ENCODE measurements at places on chromosomes 2 and 18.

DNA sequence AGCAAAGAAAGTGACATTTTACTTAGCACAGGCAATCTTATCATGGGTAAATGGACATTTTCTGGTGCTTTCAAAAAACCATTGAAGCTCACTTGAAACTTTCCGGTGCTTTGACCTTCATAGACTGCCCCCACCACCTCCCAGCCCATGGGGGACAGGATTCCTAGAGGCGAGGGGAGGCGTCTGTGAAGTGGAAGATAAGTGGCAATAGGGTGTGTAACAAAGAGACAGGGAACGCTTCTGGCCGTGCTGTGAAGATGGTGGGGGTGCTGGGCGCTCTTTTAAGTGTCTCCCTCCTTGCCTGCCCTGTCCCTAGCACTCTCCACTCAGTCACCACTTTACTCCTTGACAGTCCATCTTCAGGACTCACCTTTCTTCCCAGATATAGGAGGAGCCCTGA is 23.4 kb upstream of the GMPPA start:
- DNase-seq = no peak

DNA sequence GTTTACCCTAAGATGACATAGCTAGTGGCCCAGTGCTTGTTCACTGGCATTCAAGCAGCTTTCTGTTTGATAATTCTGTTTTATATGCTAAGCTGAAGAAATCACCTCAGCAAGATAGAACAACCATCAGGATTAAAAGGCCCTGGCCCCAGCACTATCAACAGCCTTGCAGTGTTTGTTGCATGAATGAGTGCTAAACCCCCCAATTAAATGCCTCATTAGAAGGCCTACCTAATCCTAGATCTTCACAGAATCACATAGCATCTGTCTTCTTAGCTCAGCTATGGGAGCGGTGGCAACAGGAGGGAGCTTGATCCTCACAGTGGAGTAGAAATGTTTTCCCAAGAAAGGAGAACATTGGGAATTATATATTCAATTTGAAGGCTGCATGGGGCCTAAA is 194.1 kb upstream of the HNMT start:
- DNase-seq = no peak

- no peak for DNase-seq
These were observed 211.0 kb downstream of the NEDD4L start for GRCh38 chr18:58254873-58255511.

GRCh38 chr18:57209713-57210106 is 62.8 kb downstream of the BOD1L2 start:
- DNase-seq = no peak

- no peak for DNase-seq
These were observed 92.3 kb downstream of the COPS8 start for GRCh38 chr2:237177986-237178385.

DNA sequence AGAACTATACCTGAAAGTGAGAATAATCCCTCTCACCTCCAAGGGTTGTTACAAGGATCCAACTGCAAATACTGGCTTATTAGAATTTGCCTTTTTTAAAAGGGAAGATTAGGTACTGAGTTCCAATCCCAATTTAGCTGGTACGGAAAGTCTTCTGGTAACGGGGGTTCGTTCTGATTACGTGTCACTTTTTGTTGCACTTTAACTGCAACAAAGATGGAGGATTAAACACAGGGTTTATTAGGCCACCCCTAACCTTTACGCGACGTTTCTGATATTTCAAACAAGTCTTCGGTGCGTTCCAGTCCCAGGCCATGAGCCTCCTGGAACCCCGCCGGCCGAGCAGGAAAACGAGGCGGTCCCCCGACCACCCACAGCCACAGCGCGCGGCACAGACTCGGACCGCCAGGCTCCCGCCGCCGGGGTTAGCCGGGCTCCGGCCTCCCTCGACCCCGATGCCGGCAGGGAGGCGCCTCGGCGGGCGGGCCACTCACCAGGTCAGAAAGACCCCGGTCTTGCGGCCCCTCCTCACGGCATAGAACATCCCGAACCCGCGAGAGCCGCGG is 411 bp downstream of the RNASEH1 start:
- DNase-seq = no peak

DNA sequence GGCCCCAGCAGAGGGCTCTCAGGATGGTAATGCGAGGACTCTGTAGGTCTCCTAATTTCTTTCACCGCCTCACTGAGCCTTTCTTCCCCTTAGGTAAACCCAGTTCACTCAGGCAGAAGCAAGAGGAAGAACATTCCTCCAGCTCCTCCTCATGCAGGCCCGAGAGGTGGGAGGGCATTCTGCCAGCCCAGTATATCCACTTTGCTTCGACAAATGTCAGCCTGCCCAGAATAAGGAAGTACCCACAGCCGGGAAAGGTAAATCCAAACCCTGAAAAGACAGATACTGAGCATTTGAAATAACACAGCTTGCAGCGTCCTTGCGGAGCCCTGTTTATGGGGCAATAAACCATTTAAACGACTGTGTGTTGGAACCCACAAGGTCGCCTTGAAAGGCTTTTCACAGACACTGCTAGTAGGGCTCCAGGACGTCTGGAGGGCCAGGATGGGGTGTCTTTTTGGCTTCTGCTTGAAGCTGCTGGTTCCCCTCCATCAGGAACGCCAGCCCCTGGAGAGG is 63.0 kb upstream of the STPG4 start:
- DNase-seq = no peak

GRCh38 chr2:67453310-67453709 is 56.2 kb downstream of the ETAA1 start:
- no peak for DNase-seq

GRCh38 chr18:12531749-12532148 is 124.0 kb downstream of the PRELID3A start:
- DNase-seq = no peak

- peak; percentile 28 for DNase-seq
These were observed 633 bp downstream of the MALT1 start for GRCh38 chr18:58671632-58672564.

DNA sequence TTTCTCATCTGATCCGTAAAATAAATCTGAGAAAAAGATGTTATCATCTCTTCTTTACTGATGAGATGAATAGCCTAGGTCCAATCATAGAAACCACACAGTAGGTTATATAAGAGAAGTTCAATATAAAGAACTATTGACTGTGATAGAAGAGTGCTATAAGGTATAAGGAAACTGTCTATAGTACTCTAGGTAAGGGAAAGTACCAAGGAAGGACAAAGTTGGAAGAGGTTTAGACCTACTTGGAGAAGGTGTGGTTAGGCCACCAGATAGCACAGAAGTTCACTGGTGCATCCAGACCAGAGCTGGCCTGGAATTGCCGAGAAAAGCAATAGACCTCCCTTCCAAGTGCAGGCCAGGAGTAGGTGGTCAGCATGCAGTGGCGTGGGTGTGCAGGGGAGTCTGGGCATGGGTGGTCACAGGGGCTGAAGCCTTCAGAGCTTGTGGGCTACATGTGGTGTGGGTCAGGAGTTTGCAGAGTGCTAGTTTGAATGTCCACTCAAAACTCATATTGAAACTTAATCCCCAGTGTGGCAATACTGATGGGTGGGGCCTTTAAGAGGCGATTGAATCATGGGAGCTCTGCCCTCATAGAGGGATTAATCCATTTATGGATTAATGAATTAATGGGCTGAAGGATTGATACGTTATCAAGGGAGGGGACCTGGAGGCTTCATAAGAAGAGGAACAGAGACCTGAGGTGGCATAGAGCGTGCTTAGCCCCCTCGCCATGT is 86.3 kb downstream of the ALPK2 start:
- no peak for DNase-seq

GRCh38 chr2:117774716-117775115 is 39.8 kb upstream of the DDX18 start:
- DNase-seq = no peak

- no peak for DNase-seq
These were observed 913 bp downstream of the RNF152 start for GRCh38 chr18:61891894-61892293.

DNA sequence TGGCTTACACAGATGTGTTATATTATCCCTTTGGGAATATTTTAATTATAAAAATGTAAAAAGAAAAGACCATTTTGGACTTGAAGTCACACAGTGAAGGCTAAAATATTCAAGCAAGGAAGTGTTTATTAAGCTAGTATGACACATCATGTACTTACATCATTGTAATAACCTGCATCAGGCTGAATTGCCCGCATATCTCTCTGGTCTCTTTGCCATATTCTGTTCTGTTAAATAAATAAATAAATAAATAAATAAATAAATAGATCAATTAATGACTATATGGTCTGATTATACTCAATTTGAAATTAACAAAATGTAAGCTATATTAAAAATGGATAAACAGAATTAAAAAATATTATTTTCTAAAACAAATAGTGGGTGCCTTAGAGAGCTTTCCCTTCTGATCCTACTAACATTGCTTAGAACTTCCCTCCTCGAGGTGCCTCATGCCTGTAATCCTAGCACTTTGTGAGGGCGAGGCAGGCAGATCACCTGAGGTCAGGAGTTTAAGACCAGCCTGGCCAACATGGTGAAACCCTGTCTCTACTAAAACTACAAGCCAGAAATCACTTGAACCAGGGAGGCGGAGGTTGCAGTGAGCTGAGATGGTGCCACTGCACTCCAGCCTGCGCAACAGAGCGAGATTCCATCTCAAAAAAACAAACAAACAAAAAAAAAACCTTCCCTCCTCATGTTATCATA is 42.0 kb downstream of the WDR33 start:
- DNase-seq = no peak

DNA sequence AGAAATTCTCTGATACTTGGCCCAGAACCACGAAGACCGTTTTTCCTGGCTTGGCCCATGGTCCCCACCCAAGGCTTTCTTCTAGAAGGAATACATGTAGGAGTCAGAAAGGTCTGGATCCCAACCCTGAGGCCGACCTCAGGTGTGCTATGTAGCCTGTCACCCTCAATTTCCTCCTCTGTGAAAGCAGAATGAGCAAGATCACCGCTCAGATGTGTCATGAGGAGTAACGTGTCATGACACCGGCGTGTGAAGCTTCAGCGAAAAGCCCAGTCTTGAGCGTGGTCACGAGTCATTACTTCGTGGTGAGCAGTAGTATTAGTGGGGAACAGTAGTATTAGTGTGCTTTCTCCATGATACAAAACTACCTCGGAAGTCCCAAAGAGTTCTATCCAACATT is 103.4 kb downstream of the ALPK2 start:
- DNase-seq = no peak

DNA sequence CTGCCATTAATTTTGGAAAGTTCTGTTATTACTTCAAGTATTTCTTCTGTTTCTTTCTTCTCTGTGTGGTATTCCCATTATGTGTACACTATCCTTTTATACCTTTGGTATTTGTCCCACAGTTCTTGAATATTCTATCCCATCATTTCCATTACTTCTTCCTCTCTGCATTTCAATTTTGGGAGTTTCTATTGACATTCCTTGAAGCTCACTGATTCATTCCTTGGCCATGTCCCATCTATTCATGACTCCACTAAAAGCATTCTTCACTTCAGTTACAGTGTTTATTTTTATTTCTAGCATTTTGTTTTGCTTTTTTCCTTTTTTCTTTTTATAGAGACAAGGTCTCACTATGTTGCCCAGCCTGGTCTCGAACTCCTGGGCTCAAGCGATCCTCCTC is 30.3 kb downstream of the PROC start:
- DNase-seq = no peak

- no peak for DNase-seq
These were observed 25.0 kb downstream of the MPPE1 start for GRCh38 chr18:11883153-11883552.

- DNase-seq = no peak
These were observed 5.4 kb upstream of the CWC22 start for GRCh38 chr2:180012523-180012922.

- DNase-seq = no peak
These were observed 239.1 kb downstream of the ICOS start for GRCh38 chr2:204175552-204176271.

GRCh38 chr2:51994123-51994763 is 962.3 kb upstream of the NRXN1 start:
- DNase-seq = no peak

Measured in urothelium cell line (cell line).